ENCODE measurements at places on chromosomes 2 and 18. TPM values are rescaled to one million over a fixed set of nuclear protein-coding genes. Genes with fewer than 3 reads are reported as not detected.

The MRPL44 gene
- total RNA-seq, result 38.7 TPM

The HRH4 gene
- not detected for total RNA-seq

The CD207 gene
- not detected for total RNA-seq

The ANKRD29 gene
- 0.89 TPM for total RNA-seq

The SNRPD1 gene
- total RNA-seq, result 14.5 TPM

The LIMS3 gene
- 1.2 TPM for total RNA-seq

The FOXD4L1 gene
- total RNA-seq, result not detected

The PREPL gene
- 20.7 TPM for total RNA-seq

The HSBP1L1 gene
- total RNA-seq, result 11.8 TPM

The SULT1C3 gene
- total RNA-seq, result not detected

The APOB gene
- not detected for total RNA-seq

The WDR7 gene
- total RNA-seq, result 6.8 TPM

The OTOS gene
- total RNA-seq, result not detected

The C2orf66 gene
- total RNA-seq, result not detected

The RUFY4 gene
- total RNA-seq, result not detected

The MYOM1 gene
- 0.15 TPM for total RNA-seq

The C2orf80 gene
- not detected for total RNA-seq

The LHCGR gene
- total RNA-seq, result not detected
